ENCODE measurements at places on chromosomes 3 and 15. TPM values are rescaled to one million over a fixed set of nuclear protein-coding genes. Genes with fewer than 3 reads are reported as not detected.

MEX3B gene
- 2.6 TPM for polyA plus RNA-seq

LRRC34 gene
- 0.25 TPM for polyA plus RNA-seq

RHO gene
- polyA plus RNA-seq = not detected

EXD1 gene
- polyA plus RNA-seq = not detected

KY gene
- 0.03 TPM for polyA plus RNA-seq

SLC12A1 gene
- polyA plus RNA-seq = not detected

STAB1 gene
- 3.8 TPM for polyA plus RNA-seq

GORASP1 gene
- polyA plus RNA-seq = 105 TPM

TGM5 gene
- polyA plus RNA-seq = not detected

SMCO1 gene
- polyA plus RNA-seq = not detected

CRBN gene
- 51.1 TPM for polyA plus RNA-seq

TTLL13 gene
- polyA plus RNA-seq = 0.08 TPM

DUOX1 gene
- polyA plus RNA-seq = not detected

GPR27 gene
- polyA plus RNA-seq = 6.6 TPM

DNA sequence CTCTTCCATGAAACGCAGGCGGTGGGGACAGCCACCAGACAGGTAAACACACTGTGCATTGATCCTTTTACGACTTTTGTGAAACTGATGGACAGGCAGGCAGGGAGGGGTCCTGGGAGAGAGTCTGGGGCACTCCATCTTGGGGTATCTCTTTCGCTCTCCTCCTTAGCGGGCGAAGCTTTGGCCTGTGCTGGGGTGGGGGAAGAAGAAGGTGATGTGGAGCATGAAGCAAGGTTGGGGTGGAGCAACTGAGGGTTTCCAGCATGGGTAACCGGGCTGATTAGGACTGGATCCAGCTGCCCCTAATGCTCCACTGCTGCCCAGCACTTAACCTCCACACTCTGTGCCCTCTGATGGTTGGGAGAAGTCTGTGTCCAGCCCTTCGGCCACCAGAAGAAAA, 25.6 kb downstream of the MUC20 start:
- H3K27me3 ChIP-seq = no peaks in the 10 kb centered on the region
- no peak overlapping the region for H3K27ac ChIP-seq
- H3K36me3 ChIP-seq = no peaks in the 10 kb centered on the region

DNA sequence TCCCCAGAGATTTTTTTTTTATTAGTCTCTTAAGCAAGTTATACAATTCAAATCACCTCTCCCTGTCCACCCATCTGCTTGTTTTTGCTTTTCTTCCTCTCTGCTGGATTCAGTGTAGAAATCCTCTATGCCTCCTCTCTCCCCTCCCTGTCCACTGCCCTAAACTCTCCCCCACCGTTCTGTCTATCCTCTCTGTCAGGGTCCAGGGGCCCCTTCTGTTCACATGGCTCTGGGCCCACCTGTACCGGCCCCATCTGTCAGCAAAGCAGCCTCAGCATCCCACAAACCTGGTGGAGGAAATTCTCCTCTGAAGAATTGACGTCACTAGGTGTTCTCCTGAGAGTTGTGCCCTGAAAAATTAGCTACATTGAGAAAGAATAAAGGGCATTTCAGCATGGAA, 137.6 kb upstream of the CMC1 start:
- H3K27me3 ChIP-seq = no peaks in the 10 kb centered on the region
- no peak for DNase-seq
- no peaks in the 10 kb centered on the region for H3K36me3 ChIP-seq

DNA sequence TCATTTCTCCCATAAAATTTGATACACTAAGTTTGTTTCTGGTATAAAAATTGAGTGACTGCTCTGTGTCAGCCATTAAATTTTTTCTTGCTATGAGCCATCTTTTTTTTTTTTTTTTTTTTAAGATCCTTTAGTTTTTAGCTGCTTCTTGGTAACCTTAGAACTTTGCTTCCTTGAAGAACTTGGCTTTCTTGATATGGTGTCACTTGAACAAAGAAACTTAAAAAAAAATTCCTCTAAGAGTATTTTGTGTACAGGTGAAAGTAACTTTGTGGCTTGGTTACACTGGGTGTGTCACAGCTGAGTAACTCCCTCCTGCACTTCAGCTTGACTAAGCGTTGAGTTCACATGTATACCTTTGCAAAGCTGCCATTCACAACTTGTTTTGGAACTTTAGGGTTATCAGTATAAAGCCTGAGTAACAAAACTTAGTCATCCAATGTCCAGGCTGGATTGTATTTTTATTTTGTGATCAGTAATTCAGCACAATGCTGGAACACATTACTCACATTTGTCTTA, 6.5 kb downstream of the CHD2 start:
- H3K36me3 ChIP-seq = peaks cover 4% of the 10 kb centered on the region
- H3K27me3 ChIP-seq = no peaks in the 10 kb centered on the region
- no peak overlapping the region for H3K4me3 ChIP-seq

GRCh38 chr3:20561166-20561565, 375.2 kb upstream of the SGO1 start:
- no peaks in the 10 kb centered on the region for H3K36me3 ChIP-seq
- H3K27me3 ChIP-seq = no peaks in the 10 kb centered on the region
- H3K4me3 ChIP-seq = no peak overlapping the region

- H3K4me1 ChIP-seq = peaks cover 17% of the 10 kb centered on the region
- no peak overlapping the region for H3K27ac ChIP-seq
- H3K36me3 ChIP-seq = no peaks in the 10 kb centered on the region
- DNase-seq = no peak
- peak overlapping the region; percentile 81 for H3K4me3 ChIP-seq
These were observed 578 bp downstream of the OIP5 start for GRCh38 chr15:41331833-41332193.

GRCh38 chr15:49286649-49287404, 116.8 kb downstream of the GALK2 start:
- no peak overlapping the region for H3K27ac ChIP-seq
- no peak for DNase-seq
- H3K36me3 ChIP-seq = peaks cover 24% of the 10 kb centered on the region
- H3K4me1 ChIP-seq = no peaks in the 10 kb centered on the region

- H3K4me3 ChIP-seq = no peak overlapping the region
- no peaks in the 10 kb centered on the region for H3K4me1 ChIP-seq
- no peak overlapping the region for H3K27ac ChIP-seq
- no peaks in the 10 kb centered on the region for H3K27me3 ChIP-seq
- no peaks in the 10 kb centered on the region for H3K36me3 ChIP-seq
- DNase-seq = no peak
These were observed 348.2 kb downstream of the NAALADL2 start for GRCh38 chr3:175207361-175207760.

DNA sequence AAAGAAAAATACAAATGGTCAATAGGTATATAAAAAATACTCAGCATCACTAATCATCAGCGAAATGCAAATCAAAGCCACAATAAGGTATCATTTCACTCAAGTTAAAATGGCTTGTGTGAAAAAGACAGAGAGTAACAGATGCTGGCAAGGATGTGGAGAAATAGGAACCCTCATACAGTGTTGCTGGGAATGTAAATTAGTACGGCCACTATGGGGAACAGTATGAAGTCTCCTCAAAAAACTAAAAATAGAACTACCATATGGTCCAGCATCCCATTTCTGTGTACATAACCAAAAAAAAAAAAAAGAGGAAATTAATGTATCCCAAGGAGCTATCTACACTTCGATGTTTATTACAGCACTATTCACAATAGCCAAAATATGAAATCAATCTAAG, 98.1 kb upstream of the TGFBR2 start:
- H3K27ac ChIP-seq = no peak overlapping the region
- DNase-seq = no peak
- no peaks in the 10 kb centered on the region for H3K36me3 ChIP-seq
- no peaks in the 10 kb centered on the region for H3K27me3 ChIP-seq
- no peak overlapping the region for H3K4me3 ChIP-seq

DNA sequence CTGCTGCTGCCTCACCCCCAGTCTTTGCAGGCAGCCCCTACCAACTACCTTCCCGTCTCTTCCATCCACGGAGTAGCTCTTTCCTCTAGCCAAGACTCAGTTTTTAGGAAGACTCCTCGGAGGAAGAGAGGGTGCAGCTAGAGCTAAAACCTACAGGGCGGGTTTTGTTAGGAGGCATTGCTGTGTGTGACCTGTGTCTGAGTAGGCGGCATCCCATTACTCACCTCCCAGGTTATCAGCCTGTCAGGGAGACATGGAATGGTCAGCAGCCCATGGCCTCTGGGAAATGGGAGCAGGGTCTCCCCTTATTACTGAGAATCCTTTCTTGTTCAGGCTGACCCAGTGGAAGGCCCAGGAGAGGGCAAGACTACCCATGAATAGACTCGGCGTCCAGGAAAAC, 43.8 kb upstream of the FGD5 start:
- H3K4me3 ChIP-seq = no peak overlapping the region
- DNase-seq = no peak
- H3K36me3 ChIP-seq = no peaks in the 10 kb centered on the region
- no peaks in the 10 kb centered on the region for H3K4me1 ChIP-seq
- no peak overlapping the region for H3K27ac ChIP-seq

DNA sequence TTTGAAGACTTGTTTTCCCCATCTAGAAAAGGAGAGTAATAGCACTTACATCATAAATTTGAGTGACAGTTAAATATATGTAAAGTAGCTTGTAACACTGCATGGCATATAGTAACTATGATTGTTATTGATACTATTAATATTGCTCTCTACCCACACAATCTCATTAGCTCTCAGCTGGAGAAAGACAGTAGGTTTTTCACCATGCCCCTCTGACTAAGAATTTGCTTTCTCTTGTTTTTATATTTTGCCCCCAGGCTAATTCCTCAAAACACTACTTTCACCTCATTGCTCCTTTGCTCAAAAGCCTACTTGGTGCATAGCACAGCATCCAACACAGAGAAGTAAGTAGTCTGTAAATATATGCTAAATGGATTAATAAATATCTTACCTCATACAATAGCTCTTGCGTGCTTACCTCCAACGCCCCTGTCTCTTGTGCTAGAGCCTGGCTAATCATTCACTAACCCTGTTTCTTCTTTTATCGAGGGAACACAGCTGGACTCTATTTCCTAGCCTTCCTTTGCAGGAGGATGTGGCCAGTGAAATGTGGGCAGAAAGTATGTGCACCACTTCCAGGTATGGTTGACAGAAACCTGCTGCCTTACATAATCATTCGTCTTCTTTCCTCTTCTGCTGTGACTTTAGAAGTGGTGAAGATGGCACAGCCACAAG, 190.0 kb downstream of the PLCH1 start:
- H3K36me3 ChIP-seq = no peaks in the 10 kb centered on the region
- no peaks in the 10 kb centered on the region for H3K27me3 ChIP-seq
- no peak for DNase-seq
- H3K4me3 ChIP-seq = no peak overlapping the region
- no peak overlapping the region for H3K27ac ChIP-seq

- no peak overlapping the region for H3K27ac ChIP-seq
- H3K36me3 ChIP-seq = no peaks in the 10 kb centered on the region
- H3K27me3 ChIP-seq = no peaks in the 10 kb centered on the region
- H3K4me1 ChIP-seq = no peaks in the 10 kb centered on the region
- DNase-seq = no peak
These were observed 62.4 kb upstream of the SIAH2 start for GRCh38 chr3:150825192-150825915.

- peaks cover 3% of the 10 kb centered on the region for H3K27me3 ChIP-seq
- no peak overlapping the region for H3K4me3 ChIP-seq
- no peaks in the 10 kb centered on the region for H3K4me1 ChIP-seq
- no peak overlapping the region for H3K27ac ChIP-seq
- no peak for DNase-seq
These were observed 13.2 kb upstream of the DLG1 start for GRCh38 chr3:197311591-197311990.

- no peak overlapping the region for H3K27ac ChIP-seq
- DNase-seq = no peak
- no peak overlapping the region for H3K4me3 ChIP-seq
These were observed 140.4 kb downstream of the UBE2E2 start for GRCh38 chr3:23343509-23343908.

- no peaks in the 10 kb centered on the region for H3K4me1 ChIP-seq
- DNase-seq = no peak
- H3K36me3 ChIP-seq = no peaks in the 10 kb centered on the region
- H3K4me3 ChIP-seq = no peak overlapping the region
- H3K27me3 ChIP-seq = peaks cover 9% of the 10 kb centered on the region
These were observed 9.5 kb upstream of the ROPN1B start for GRCh38 chr3:125959317-125960065.

- H3K27me3 ChIP-seq = no peaks in the 10 kb centered on the region
- no peak overlapping the region for H3K27ac ChIP-seq
- H3K4me3 ChIP-seq = no peak overlapping the region
- no peaks in the 10 kb centered on the region for H3K36me3 ChIP-seq
These were observed 19.1 kb upstream of the HHATL start for GRCh38 chr3:42721690-42722089.

DNA sequence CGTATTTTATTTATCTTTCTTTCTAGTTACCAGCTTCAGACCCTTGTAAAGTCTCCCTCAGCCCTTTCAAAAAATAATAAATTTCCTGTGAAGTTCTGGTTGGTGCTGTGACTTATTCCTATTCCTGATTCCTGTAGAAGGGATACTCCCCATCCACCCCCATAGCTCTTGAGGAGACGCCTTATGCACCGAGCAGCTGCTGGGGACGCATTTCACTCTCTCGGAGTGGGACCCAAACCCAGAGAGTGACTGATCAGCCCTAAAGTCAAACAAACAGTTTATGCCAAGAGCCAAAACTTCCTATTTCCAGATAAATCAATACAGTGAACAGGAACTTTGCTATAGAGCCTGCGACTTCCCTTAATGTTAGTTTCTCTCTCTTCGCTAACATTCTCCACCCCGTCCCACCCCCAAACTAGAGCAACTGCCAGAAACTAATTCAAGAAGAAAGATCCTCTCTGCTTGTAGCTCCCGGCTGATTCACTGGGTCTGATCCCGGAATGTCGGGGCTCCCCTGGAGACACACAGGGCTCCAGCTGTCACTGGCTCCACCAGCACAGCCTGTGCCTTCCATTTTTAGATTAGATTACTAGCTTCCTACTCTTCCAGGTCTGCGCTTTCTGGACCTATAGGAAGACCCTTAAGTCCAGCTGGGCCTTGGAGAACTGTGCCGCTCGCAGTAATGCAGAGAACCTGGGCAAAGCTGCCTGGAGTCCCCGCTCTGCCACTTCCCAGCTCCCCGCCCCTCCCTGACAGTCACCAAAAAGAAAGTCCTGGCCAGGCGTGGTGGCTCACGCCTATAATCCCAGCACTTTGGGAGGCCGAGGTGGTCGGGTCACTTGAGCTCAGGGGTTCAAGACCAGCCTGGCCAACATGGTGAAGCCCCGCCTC, 45.2 kb downstream of the KLHL25 start:
- H3K27ac ChIP-seq = no peak overlapping the region
- no peak for DNase-seq
- H3K4me3 ChIP-seq = no peak overlapping the region
- peaks cover 3% of the 10 kb centered on the region for H3K4me1 ChIP-seq
- no peaks in the 10 kb centered on the region for H3K27me3 ChIP-seq
